ENCODE measurements at places on chromosomes 2 and 18. TPM values are rescaled to one million over a fixed set of nuclear protein-coding genes. Genes with fewer than 3 reads are reported as not detected.

DNA sequence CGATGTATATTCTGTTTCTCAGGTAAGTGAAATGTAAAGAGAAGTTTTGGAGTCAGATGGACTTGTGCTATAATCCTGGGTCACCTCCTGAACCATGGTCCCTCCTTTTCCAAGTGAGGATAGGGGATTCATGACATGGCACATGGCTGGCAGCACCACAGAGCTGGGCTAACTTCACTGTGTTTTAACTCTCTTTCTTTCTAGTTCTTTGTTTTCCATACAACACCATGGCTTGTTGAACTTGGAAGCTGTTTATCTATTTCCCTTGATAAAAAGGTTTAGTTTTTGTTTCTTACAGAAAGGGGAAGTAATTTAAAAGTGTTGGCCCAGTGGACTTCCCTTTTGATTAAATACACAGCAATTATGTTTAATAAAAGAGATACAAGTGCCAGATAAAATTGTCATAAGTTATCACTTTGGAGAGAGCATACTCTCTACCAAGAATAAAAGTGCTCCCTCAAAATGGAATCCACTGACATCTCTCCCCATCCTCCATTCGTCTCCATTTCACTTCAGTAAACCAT lies 90.4 kb downstream of the PLCL1 start:
- DNase-seq: no peak

DNA sequence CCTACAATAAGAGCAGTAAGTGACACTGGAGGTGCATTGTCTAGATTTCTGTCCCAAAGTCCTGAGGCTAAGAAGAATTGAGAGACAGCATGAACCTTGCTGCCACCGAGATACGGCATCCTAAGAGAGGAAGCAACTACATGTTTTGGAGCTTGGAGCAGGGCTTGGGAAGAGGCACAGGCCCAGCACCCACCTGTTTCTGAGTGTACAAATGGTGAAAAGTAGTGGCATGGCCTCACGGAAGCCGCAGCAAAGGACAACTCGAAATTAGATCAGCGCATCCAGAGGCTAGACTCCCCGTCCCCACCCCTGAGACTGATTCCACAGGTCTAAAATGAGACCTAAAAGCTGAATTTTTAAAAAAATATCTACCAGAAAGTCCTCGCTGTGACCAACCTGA lies 127.5 kb downstream of the PTGR3 start:
- no peak for DNase-seq

Gene MAP3K19
- not detected for total RNA-seq

DNA sequence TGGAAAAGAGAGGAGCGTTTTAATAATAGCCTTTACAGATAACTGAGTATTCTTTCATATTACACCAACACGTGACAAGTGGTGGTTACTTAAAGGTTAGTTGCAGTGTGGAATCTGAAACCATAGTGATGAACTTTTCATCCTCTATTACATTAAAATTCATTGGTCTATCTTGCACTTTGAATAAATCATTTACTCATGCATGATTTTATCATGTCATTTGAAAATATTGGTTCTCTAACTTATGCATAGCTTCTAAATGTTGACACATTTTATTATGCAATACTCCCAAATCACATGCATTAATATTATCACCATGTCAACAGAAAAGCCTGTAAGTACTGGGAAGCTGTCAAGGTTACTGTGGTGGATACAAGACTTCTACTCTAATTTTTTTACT lies 1432.2 kb downstream of the LRP1B start:
- no peak for DNase-seq

Gene LIMS4
- 2.6 TPM for total RNA-seq

GRCh38 chr2:241363426-241363825 lies 7.3 kb downstream of the FARP2 start:
- DNase-seq: no peak

Gene MLPH
- total RNA-seq: 3.8 TPM

Gene SLC4A3
- total RNA-seq: 5.2 TPM

DNA sequence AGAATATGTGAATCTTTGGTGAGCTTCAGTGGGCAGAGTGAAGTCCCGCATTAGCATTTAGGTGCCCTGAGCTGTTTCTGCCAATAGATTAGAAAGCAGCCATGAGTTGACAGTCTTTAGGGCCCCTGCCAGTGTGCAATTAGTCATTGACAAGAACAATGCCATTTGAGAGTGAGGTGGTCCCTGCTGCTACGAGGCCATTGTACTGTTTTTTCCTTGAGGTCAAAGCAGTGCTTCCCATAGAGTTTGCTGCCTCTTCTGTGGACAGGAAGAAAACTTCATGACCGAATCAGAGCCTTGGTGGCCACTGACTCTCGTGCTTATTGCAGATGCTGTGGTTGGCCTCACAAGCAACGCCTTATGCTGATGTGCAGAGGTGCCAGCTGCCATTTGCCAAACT lies 102.7 kb downstream of the SH3BP4 start:
- DNase-seq: no peak

- peak; percentile 32 for DNase-seq
Observed at GRCh38 chr2:64311948-64312621, 141.9 kb upstream of the LGALSL start.

- no peak for DNase-seq
Observed at GRCh38 chr2:169294001-169294675, 68.2 kb downstream of the LRP2 start.

DNA sequence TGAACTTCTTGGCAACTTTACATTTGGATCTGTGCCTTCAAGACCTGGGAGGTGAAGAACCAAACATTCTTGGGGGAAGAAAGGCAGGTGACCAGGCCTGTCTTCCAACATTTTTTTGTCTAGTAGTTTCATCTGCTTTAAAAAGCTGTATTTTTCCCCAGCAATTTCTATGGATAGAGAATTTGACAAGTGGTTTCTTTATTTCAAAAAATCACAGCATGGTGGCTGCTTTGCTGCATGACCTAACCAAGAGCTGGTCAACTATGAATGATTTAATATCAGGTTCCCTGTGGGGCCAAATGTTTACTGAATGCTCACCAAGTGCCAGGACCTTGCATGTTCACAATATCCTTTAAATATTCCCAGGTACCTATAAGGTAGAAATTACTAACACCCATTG lies 19.1 kb downstream of the LRP2 start:
- DNase-seq: no peak
